Uterus (tissue), 4 donors: ENCODE measurements at places on chromosomes 5 and 9.

- DNase-seq: no peak
Measured at GRCh38 chr5:173188280-173188679, 43.9 kb downstream of the BNIP1 start.

GRCh38 chr9:86684148-86684547, 263.2 kb downstream of the GAS1 start:
- DNase-seq: no peak

DNA sequence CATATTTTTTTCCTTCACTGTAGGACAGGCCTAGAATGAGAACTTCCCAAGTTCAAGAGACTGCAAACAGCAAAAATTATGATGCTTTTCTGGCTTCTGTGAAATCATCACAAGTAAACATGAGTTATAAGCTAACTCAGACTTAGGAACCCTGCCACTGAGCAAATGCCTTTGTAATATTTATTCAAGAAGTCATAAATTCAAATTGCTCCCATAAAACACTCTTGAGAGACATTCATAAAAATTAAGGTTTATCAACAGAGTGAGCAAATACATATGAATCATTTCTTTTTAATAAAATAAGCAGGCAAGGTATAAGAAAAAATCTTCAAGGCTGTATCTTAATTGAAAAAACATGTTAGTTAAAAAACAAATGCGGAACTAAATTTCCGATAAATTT, 124.2 kb downstream of the GNA14 start:
- DNase-seq: peak; percentile 46

DNA sequence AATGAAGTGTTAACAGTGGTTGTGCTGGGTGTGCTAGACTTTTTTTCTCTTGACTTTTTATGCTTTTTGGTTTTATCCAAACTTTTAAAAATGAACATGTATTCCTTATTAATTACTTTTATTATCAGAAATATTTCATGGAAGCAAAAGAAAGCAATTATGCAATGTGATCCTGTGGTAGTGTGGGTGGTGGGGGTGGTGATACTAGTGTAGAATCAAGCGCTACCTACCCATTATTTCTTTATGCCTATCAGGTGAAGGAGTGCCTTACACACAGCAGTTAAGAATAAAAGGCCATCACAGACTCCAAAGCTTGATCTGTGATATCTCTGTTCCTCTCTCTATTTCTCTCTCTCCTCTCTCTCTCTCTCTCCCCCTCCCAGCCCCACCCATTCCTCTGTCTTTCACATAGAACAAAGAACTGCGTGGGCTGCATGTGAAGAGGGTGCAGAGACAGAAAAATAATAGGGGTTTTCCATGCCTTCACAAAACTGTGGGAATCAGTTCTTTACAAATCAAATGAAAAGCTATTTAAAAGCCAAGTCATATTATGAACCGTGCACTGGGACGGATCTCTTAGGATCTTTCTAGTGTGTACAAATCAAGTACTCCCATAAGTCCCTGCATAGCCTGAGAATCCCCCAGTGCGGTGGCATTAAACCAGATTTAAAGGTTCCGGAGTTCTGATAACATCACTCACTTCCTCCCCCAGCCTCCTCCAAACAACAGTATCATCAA, 351.2 kb downstream of the RAB3C start:
- no peak for DNase-seq
